D341Med (cell line): ENCODE measurements at places on chromosomes 4 and X.
A peak's percentile ranks its signal among the peaks of the same experiment; 100 is the strongest.

DNA sequence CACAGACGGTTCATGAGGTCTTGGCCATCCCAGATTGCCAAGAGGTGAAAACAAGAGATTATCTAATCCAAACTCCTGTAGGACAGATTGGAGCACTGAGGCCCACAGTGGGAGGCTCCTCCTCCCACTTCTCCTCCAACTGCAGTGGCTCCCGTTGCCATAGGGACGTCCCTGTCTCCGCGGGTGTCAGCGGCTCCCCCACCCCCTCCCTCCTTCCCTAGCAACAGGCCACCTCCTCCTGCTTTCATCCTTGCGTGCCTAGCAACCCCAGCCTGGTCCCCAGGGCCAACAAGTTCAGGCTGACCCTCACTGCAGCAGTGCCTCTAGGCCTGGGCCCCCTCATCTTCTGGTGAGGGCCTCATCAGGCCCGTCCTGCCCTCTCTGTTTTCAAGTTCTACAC is 6.8 kb upstream of the IQSEC2 start:
- DNase-seq = no peak

GRCh38 chr4:82797405-82798111 is 1.0 kb downstream of the SCD5 start:
- peak; percentile 72 for DNase-seq

- no peak for DNase-seq
Measured at GRCh38 chrX:130055103-130055502, 55.2 kb downstream of the ELF4 start.

- peak; percentile 26 for DNase-seq
Measured at GRCh38 chr4:2330091-2331042, 68.5 kb upstream of the MXD4 start.

DNA sequence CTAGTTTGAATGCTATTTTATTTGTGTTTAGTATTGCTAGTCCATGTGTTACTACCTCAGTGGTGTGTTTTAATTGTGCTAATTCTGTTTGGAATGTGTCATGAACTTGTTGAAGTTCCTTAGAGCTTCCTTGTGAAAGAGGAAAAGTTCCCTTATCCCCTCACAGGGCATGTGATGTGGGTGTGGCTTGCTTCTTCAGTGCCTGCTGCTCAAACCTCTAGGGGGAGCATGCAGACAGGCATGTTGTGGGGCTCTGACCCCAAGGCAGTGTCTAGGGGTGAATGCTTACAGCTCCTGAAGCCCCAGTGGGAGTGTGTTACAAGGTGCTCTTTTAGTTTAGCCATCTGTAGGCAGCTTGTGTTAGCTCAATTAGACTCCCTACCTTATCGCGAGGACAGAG is 86.5 kb downstream of the MAGED4 start:
- DNase-seq = no peak
